ENCODE measurements at places on chromosomes 1 and 21.

DNA sequence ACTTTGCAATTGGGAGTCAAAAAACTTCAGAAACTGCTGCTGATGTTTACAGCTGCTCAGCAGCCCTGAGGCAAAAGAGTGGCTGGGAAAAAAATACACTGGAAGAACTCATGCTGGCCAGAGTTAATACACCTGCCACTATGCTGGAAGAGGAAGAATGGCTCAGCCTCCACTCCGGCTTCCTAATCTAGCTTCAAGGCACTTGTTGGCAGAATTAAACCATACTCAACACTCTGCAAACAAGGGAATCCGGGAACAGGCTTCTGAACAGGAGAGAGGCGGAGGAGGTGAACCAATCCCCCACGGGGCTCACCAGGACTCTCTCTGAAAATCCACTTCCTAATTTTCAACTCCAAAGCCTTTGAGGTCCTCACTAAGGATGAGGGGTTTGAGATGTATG is 120.1 kb downstream of the CCDC185 start:
- DNase-seq: no peak

- no peak for DNase-seq
Measured at GRCh38 chr1:11157394-11157793, 31.8 kb upstream of the ANGPTL7 start.

- no peak for DNase-seq
Measured at GRCh38 chr1:17375651-17376050, 3.7 kb downstream of the PADI6 start.

DNA sequence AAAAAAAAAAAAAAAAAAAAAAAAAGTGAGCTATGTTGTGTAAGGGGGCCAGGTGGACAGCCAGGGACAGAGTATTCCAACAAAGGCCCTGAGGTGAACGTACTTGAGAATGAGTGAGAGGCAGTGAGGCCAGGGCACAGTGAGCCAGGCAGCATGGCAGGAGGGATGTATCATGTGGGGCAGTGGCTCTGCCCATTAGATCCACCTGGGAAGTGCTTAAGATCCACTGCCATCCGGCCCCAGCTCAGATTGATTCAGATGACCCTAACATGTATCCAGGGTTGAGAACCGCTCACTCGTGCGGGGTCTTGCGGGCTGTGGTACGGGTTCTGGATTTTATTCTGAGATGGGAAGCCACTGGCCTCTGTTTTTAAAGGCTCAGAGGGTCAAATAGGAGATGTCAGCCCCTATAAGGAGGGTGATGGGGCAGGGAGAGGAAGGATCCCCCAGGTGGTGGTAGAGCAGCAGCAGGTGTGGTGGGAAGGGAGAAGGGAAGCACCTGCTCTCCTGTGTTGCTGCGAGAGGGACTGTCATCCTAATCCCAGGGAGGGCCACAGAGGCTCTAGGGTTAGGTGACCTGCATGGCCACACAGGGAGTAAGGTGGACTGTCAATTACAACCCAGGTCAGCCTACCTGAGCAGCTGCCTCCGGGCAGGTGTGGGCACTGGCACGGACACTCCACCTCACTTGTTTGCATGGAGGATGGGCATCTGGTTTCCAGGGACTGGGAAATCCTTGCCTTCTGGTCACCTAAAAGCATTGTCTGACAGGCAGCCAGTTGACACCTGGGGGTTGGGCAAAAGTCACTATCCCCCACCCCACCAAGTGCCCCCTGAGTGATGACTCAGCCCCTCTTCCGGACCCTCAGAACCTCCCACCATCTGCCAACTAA is 31.6 kb downstream of the CDK18 start:
- no peak for DNase-seq

DNA sequence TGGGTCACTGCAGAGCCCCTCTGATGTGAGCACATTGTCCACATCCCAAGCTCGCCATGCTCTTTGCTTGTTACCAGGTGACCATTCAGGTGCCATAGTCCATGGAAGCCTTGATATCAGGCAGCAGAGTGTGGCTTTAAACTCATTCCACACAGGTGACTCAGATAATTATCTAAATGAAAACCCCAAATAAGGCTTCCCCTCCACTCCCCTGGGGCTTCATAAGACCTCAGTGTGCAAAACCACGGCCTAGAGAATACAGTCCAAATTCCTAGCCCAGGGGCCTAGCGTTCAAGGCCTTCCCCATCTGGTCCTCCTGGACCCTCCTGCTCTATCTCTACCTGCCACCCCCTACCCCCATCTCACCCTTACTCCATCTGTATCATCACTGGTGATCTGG is 97.1 kb downstream of the ARHGEF10L start:
- DNase-seq: no peak

DNA sequence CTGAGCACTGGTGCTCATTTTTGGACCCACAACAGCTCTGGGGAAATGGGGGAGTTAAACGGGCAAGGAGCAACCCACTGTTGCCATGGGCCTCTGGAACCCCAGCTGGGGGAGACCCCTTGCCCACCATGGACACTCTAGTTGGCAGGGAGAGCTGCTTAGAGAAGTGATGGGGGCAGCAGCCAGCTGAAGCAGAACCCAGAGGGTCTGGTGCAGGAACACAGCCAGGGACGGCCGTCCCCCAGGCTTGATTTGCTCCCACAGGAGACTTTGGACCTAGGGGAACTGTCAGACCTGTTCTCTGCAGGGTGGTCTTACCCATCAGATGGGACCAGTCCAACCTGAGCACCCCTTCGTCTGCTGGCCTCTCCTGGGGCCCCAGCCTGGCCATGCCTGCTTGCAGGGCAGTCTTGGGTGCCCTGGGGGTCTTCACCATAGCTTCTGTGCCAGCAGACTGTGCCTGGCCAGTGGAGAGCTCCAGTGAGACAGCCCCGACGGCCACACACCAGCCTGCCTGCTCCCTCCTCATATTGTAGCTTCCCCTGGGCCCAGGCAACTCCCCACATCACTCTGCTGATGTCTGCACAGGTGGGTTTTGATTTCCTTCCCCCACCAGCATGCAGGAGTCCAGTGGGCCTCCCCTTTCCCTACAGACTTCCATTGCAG is 11.3 kb downstream of the SPATC1L start:
- no peak for DNase-seq

GRCh38 chr1:8457760-8458381 is 140.0 kb downstream of the SLC45A1 start:
- no peak for DNase-seq

DNA sequence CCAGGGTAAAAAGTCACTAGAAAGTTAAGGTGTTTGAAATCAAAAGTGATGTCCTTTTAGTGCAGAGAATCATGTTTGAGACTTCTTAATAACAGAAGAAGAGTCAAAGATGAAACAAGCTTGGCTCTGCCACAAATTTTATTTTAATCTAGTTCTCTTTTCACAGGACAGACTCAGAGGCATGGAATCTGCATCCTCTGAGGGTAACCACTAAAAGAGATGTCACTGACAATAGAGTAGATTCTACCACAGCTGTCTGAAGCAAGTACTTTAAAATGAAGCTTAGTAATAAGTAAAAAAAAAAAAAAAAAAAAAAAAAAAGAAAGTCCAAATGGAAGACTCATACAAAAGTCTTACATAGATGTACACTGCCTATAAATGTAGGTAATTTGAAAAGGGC is 519.7 kb upstream of the PRMT6 start:
- DNase-seq: no peak

- DNase-seq: no peak
Measured at GRCh38 chr1:46489638-46490405, at the start of gene DMBX1. DMBX1 (plus strand) TSS chr1:46489836; CDS start chr1:46507011, 17,175 bp downstream.

DNA sequence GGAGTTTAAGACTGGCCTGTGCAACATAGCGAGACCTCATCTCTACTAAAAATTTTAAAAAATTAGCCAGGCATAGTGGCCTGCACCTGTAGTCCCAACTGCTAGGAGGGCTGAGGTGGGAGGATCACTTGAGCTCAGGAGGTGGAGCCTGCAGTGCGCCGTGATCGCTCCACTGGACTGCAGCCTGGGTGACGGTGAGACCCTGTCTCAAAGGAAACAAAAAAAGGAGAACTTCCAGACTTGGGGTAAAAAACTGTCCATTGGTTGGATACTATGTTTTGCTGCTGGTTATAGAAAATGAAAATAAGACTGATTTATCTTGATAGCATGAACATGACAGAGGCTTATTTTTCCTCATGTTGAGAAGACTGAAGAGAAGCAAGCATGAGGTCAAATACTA is 79.4 kb downstream of the WDR4 start:
- DNase-seq: no peak

DNA sequence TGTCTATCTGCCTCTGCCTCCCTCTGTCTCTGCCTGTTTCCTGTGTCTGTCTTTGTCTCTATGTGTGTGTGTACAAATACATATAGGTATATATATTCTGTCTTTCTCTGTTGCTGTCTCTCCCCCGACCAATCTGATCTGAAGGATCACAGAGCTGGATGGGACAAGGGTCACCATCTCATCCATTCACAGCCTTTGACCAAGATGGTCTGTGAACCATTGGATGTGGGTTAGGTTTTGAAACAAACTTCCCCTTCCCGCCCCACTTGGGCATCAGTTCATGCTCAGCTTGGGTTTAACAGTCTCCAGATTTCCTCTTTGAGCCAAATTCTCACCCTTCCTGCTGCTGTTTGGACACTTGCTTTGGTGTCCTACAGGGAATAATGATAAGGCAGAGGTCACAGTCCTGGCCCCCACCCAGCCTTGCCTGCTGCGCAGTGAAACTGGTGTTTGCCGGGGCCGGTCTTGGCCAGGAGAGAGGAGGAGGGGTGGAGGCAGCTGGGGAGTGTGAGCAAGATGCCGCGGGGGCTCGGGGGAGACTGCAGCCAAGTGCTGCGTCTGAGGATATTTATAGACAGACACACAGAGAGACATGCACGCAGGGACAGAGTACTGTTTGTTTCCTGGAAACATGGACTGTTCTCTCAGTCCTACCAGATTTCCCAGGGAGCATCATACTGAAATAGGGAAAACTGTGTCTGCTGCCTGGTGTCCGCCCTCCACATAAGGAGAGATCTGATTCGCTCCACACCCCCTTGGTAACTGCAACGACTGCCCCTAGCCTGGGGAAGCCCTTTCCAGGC is 27.0 kb upstream of the BTG2 start:
- no peak for DNase-seq

DNA sequence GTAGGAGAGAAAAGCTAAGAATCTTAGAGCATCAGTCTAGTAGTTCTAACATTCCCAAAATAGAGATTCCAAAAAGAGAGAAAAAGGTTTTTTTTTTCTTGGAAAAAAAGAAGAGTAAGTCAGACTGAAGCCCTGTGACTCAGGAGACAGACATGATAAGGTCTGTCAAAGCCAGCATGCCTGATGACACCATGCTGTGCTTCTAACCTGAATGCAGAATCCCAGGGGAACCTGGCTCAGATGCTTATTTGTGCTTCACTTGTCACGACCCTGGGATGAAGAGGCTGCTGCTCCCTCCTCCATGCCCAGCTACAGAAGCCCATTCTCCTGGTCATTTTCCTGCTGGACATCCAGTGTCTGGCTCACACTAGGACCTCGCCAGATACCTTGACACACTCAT is 44.3 kb downstream of the ERICH3 start:
- no peak for DNase-seq

- no peak for DNase-seq
Measured at GRCh38 chr1:217896490-217896889, 265.3 kb downstream of the SPATA17 start.

Measured in T-helper 2 cell (primary cell).